ENCODE measurements at places on chromosomes 6 and 20.
A peak's percentile ranks its signal among the peaks of the same experiment; 100 is the strongest.

DNA sequence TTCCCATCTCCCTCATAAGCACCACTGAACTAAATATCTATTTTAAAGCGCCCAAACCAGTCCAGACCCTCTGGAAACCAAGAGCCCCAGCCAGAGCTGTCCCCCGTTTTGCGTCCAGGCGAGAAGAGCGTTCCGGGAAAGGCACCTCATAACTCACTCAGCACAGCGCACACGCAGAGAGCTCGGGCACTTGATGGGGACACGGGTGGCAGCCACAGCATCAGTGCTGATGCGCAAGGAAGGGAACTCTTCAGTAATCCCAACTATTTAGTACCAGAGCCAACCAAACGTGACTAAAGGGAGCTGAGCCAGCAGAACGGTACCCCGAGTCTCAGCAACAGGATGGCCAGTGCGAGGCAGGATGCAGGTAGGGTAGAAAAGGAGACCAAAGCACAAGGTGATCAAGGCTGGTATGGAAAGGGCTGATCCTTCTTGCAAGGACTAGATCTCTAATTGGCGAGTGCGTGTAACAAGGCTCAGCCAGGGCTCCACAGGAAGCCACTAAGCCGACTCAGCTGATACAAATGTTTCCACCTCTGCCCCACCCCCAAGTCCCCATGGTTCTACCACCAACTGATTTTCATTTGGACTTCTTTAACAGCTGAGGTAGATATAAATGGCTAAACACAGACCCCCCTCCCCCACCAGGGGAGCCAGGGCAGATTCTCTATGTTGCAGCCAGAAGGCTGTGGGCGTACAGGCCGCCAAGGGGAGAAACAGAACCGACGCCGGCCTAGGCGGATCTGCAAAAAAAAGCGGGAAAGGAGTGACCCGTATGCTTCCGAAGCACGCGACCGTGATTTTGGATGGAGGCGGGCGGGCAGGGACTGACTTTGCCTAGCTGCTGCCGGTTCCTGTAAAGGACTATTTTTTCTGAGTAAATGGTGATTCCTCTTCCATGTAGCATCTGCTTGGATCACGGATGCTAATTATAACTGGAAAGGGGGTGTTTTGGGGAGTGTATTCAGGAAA, 183.5 kb upstream of the COL21A1 start:
- H3K4me3 ChIP-seq: no peak overlapping the region
- no peak for DNase-seq
- no peak overlapping the region for H3K27ac ChIP-seq
- H3K27me3 ChIP-seq: no peaks in the 10 kb centered on the region
- H3K36me3 ChIP-seq: no peaks in the 10 kb centered on the region

DNA sequence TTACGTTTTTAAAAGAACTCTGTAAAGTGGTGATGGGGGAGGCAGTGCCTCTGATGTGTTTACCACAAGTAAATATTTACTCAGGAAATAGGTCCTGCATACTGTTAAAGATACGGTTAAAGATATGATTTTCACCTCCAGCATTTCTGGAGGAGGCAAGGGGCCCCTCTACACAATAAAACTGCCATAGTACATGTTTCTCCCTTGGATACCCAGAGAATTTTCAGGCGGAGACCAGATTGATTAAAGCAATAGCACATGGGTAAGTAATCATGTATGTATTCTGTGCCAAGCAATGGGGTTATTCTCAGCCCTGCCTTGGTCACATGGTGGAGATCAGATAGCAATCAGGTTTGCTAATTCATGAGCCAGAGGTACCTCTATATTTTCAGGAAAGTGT, 9.6 kb downstream of the RIPOR2 start:
- peaks cover 18% of the 10 kb centered on the region for H3K36me3 ChIP-seq
- peak overlapping the region; percentile 19 for H3K4me3 ChIP-seq
- H3K27me3 ChIP-seq: no peaks in the 10 kb centered on the region
- H3K27ac ChIP-seq: peak overlapping the region; percentile 62

DNA sequence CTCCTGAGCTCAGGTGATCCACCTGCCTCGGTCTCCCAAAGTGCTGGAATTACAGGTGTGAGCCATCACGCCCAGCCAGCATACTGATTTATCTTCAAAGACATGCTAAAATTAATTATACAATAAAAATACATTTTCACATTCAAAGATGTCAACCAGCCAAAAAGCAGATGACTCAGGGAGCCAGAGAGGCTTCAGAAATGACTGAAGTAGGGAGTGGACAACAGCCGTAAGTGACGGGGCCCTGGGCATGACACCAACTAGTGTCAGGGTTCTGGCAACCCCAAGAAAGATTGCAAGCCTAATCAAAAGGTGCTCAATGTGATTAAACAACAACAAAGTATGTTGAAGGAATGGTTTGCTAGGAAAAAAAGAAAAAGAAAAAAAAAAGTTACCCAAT, 28.4 kb downstream of the GPLD1 start:
- H3K27me3 ChIP-seq: no peaks in the 10 kb centered on the region
- no peak overlapping the region for H3K4me3 ChIP-seq
- no peak for DNase-seq
- no peaks in the 10 kb centered on the region for H3K4me1 ChIP-seq
- H3K36me3 ChIP-seq: no peaks in the 10 kb centered on the region
- H3K27ac ChIP-seq: no peak overlapping the region

DNA sequence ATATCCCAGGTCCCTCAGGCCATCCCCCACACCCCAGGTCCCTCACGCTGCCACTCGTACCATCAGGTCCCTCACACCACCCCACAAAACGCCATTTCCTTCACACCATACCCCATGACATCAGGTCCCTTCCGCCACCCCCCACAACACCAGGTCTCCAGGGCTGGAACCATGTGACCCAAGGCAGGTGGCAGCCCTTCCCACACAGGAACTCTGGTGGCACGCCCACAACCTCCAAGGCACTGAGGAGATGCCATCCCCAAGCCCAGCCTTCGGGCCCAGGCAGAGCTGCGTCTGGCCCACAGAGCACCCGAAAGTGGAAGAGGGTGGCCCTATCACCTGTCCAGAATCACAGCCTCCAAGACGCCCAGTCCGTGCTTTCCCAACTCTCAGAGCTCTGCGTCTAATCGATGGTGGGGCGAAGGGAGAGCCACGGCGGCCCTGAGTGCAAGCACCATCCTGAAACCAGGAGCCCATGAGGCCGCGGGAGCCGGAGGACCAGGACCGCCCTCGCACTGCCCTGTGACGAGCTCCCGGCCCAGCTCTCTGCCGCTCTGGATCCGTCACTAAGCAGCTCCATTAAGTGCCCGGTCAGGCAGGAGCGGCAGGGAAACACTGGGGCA, 12.7 kb downstream of the TAF4 start:
- no peak overlapping the region for H3K4me3 ChIP-seq
- H3K27me3 ChIP-seq: no peaks in the 10 kb centered on the region
- no peak for DNase-seq
- H3K27ac ChIP-seq: no peak overlapping the region
- H3K4me1 ChIP-seq: peaks cover 4% of the 10 kb centered on the region

Measured in activated T-helper 2 cell treated with anti-CD3 and anti-CD28 coated beads, Interferon-gamma antibody, Interleukin-2, Interleukin-4, amounts not matched to agents 10 μg/mL and 5 μg/mL and 100 μg/mL, durations not matched to agents 14 hours and 24 hours and 36 hours (primary cell).